ENCODE measurements at places on chromosomes 4 and X. TPM values are rescaled to one million over a fixed set of nuclear protein-coding genes. Genes with fewer than 3 reads are reported as not detected.

TEX13C gene
- not detected for total RNA-seq

COL25A1 gene
- 0.14 TPM for total RNA-seq

CHRDL1 gene
- 101 TPM for total RNA-seq

MGAT4D gene
- not detected for total RNA-seq

BBS7 gene
- total RNA-seq: 19.6 TPM

MAML3 gene
- 23.5 TPM for total RNA-seq

GPC3 gene
- 2.8 TPM for total RNA-seq

MAGEA1 gene
- total RNA-seq: not detected

SPACA5 gene
- total RNA-seq: not detected

GPR50 gene
- not detected for total RNA-seq

RNF175 gene
- not detected for total RNA-seq

TASL gene
- 0.67 TPM for total RNA-seq

Measured in mucosa of descending colon (tissue), 3 donors.